Iris pigment epithelial cell (primary cell): ENCODE measurements at places on chromosomes 1 and 21.
A peak's percentile ranks its signal among the peaks of the same experiment; 100 is the strongest.

DNA sequence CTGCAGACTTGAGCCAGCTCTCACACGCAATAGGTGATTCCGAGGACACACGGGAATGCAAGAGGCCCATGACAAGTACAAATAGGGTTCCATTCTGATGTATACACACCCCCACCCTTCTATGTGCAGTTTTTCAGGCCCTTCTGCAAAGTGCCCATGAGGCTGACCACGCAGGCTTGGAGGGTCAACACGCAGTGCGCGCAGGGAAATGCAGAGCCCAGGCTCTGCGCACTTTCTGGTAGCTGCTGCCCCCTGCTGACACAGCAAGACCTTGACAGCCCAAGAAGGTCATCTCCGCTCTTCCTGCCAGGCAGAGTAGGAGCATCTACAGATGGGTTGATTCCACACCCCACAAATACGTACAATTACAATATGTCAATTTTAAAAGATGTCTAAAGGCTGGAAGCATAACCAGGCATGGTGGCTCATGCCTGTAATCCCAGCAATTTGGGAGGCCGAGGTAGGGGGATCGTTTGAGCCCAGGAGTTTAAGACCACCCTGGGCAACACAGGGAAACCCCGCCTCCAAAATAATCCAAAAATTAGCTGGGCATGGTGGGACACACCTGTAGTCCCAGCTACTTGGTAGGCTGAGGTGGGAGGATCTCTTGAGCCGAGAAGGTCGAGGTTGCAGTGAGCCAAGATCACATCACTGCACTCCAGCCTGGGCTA is 18.5 kb downstream of the SH3BP5L start:
- DNase-seq: peak; percentile 34

- DNase-seq: no peak
Observed at GRCh38 chr1:15719381-15720120, 16.5 kb upstream of the SLC25A34 start.

DNA sequence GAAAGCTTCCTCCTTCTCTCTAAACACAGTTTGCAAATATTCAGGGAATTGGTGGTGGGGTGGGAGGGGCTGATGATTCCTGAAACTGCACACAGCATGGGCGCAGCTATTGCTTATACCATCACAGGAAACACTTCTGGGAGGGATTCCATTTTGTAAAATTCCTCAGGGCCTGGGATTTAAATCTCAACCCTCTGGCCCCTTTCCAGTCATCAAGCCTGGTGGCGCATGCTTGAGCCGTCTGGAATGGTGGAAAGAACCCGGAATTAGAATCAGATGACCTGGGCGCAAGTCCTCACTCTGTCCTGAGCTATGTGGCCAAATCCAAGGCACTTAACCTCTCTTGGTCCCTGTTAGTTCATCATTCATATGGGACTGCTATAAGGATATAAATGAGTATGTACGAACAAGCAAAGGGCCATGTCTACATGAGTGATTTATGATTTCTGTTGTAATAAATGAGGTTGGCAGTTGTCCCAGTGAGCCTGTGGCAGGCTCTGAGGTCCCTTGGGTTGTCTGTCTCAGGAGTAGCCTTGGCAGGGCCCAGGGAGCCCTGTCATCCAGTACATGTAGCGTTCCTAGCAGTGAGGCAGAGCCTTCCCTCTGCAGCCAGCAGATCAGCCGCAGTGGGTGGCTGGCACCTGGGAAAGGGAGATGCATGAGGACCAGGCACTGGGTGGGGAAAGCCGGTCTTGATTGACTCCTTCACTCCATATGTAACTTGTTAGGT is 72.0 kb downstream of the MAN1C1 start:
- DNase-seq: no peak

DNA sequence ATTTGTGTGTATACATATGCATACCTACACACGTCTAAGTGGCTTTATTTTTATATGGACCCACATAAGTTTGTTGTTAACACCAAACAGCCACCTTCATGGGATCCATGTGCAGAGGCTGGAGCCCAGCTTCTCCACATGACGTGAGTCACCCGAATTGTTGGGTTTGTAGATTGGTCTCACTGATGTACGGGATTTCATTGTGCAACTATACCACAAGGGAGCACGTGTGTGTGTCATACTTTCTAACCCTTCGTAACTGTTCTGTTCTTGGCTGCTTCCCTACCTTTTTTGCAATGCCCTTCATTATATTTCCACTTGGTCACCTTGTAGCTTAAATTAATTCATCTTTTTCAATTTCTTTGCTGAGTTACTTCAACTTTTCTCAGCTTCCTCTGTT is 21.0 kb downstream of the SPRTN start:
- peak; percentile 98 for DNase-seq

DNA sequence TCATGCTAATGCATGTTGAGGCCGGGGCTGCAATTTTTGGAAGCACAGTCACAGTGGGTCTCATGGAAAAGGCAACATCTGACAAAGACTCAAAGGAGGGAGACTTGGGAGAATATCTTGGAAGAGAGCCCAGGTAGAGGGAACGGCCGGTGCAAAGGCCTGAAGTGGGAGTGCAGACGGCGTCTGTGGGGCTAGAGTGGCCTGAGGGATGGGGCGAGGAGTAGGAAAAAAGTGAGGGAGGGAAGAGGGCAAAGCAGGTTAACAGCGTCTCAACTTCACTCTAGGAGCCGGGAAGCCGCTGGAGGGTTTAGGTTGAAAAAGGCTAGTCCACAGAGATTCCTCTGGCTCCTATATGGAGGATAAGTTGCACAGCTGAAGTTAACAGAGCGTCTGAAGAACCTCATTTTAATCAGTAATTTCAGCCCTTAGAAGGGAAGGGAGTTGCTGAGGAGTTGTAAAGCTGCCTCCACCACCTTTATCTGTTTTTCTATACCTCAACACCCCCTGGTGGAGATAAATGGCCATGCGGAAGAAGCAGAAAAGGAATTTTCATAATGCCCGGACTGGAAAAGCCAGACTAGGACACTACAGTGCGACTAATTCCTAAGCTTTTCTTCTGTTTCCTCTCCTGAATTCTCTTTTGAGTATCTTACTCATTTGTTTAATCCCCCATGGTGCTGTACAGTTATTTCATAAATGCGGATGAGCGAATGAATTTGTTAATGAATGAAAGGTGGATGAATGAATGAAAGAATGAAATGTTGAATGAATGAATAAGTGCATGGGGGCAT is 78.7 kb upstream of the ZNF281 start:
- DNase-seq: peak; percentile 82

- DNase-seq: no peak
Observed at GRCh38 chr1:208603721-208604120, 359.5 kb upstream of the PLXNA2 start.

GRCh38 chr1:164868990-164869389 is 310.0 kb downstream of the PBX1 start:
- DNase-seq: no peak

DNA sequence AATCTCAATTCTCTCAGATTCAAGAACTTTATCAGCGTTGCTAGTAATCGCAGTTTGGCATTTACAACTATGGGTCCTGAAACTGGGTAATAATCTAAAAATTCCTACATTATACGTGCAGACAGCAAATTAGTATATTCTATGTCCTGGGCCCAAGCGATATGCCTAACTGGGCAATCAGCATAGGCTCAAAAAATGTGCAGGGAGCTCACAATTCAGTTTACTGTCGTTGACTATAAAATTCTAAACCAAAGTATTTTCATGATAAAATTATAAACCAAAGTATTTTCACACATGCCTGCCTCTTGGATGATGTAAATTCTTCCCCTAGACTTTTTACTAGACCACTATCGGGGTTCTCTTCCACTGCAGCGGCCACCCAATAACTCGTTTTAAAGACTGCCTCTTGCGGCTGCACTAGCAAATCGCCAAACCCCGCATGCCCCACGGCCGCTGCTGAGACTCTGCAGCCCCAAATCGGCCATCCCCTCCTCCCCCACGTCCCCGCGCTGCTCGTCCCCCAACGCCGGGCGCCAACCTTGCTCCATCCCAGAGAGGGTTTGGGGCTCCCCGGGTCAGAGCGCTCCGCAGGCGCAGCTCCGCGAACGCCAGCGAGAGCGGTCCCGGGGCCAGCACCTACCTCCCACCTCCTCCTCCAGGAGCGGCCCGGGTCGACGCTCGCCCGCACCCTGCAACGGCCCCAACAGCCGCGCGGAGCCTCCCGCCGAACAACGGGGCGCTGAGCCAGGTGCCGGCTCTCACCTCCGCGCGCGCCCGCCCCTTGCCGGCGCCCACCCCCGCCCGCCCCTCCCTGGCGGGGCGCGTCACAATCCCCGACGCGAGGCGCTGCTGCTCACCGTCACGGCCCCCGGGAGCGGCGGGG is 506 bp downstream of the SSX2IP start:
- DNase-seq: peak; percentile 51

- DNase-seq: no peak
Observed at GRCh38 chr21:42590431-42591131, 62.8 kb upstream of the PDE9A start.

DNA sequence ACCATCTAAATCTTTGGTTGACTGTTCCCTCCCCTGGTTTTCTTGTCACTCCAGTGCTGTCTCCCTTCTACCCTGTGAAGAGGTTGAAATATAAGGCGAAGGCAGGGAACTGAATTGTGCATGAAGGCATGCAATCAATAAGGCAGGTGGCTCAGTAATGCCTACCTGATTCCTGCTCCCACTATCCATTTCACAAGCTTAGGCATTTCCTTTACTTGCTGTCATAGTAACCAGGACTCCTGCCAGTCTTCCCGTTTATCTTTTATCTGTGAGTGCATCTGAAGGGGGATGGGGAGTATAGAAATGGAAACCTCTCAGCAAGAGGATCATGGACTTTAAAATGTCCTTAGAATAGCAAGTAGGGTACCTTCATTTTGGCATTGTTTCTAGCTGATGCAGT is 40.5 kb downstream of the MRPS6 start:
- DNase-seq: peak; percentile 20

DNA sequence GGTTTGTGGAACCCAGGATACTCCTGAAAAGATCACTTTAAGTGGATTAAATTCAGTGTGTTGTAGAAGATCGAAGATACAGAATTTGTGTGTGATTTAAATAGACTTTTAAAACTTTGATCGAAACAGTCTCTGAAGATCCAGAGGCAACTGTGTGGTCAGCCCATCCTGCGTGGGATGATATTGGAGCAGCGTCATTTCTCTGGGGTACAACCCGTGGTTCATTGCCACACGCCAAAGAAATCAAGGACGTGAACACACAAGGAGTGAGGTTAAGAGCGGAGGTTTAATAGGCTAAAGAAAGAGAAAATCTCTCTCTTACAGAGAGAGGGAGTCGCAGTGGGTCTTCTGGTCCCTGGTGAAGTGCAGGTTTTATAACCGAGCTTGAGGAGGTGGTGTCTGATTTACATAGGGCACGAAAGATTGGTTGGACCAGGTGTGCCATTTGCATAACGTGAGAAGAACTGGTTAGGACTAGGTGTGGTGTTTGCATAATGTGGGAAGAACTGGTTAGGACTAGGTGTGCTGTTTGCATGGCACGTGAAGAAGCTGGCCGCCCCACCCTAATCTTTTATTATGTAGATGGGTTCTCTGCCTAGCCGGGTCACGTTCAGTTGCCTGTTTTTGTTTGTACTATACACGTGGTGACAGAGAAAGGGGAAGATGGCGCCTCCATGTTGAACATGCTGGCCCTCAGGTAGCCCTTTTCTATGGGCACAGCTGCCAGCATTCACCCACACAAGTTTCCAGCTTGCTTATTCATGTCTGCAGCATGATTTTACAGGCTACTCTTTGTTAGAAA is 82.3 kb downstream of the ADSS2 start:
- DNase-seq: no peak

- DNase-seq: peak; percentile 24
Observed at GRCh38 chr1:164562511-164562910, 3.5 kb downstream of the PBX1 start.

GRCh38 chr1:44217809-44218410 is 4.6 kb downstream of the DMAP1 start:
- DNase-seq: peak; percentile 60

GRCh38 chr1:19342062-19342750 is 30.1 kb downstream of the SLC66A1 start:
- no peak for DNase-seq

GRCh38 chr1:160097151-160097910 is 1.1 kb downstream of the IGSF8 start:
- no peak for DNase-seq

- DNase-seq: peak; percentile 87
Observed at GRCh38 chr1:94092210-94092613, 28.7 kb downstream of the ABCA4 start.

GRCh38 chr1:87108228-87108627 is 193.8 kb downstream of the HS2ST1 start:
- no peak for DNase-seq

- no peak for DNase-seq
Observed at GRCh38 chr1:164704954-164705353, 146.0 kb downstream of the PBX1 start.

DNA sequence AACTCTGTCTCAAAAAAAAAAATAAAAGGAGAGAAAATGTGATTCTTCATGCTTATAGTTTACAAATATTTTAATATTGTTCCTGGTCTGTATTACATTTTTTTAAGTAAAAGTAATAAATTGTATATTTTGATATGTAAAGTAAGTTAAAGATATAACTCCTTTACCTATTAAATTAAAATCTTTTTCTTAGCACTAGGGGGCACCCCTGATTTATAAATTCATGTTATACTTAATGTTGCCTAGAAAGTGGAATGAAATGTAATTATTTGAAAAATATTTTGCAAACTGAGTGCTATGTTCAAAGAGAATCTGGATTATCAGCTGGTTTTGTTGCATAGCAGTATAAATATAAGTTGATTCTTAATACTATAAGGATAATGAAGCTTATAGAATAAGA is 49.2 kb downstream of the RALGPS2 start:
- peak; percentile 25 for DNase-seq

DNA sequence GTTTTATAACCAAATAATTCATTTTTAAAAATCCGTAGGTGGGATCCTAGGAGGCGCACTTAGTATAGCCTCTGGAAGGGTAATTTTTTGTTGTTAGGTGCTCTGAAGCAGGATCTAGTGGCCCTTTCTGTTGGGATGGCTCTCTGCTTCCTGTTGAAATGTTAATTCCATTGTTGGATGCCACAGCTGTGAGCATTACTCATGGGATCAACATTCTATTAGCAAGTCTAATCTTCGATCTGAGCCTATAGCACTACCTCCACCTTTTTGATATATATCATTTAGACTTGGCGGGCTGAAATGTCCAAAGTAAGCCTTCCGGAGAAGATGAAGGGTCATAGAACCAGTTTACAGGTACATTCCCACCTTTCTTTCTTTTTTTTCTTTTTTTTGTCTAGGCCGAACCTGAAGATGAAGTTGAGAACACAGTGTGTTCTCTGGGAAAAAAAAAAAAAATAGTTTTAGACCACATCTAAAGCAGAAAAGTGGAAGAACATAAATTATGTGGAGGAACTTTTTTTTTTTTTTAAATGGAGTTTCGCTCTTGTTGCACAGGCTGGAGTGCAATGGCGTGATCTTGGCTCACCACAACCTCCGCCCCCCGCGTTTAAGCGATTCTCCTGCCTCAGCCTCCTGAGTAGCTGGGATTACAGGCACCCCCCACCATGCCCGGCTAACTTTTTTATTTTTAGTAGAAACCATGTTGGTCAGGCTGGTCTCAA is 1.4 kb downstream of the CXADR start:
- DNase-seq: peak; percentile 36
